ENCODE measurements at places on chromosomes 2 and 18. TPM values are rescaled to one million over a fixed set of nuclear protein-coding genes. Genes with fewer than 3 reads are reported as not detected.
A peak's percentile ranks its signal among the peaks of the same experiment; 100 is the strongest.

- DNase-seq = no peak
- H3K27ac ChIP-seq = no peak overlapping the region
- no peaks in the 10 kb centered on the region for H3K27me3 ChIP-seq
- H3K4me1 ChIP-seq = peaks cover 11% of the 10 kb centered on the region
These were observed 23.9 kb upstream of the FRZB start for GRCh38 chr2:182890305-182890704.

IL1F10 gene
- total RNA-seq = not detected

GRCh38 chr2:217650716-217651360, 352.0 kb downstream of the TNS1 start:
- H3K27me3 ChIP-seq = no peaks in the 10 kb centered on the region
- H3K27ac ChIP-seq = no peak overlapping the region
- no peaks in the 10 kb centered on the region for H3K4me1 ChIP-seq
- H3K36me3 ChIP-seq = no peaks in the 10 kb centered on the region
- DNase-seq = peak; percentile 40

PROKR1 gene
- total RNA-seq = 0.05 TPM

- H3K4me3 ChIP-seq = no peak overlapping the region
- no peaks in the 10 kb centered on the region for H3K36me3 ChIP-seq
- H3K27me3 ChIP-seq = no peaks in the 10 kb centered on the region
- H3K4me1 ChIP-seq = peaks cover 18% of the 10 kb centered on the region
These were observed 209.8 kb upstream of the GYPC start for GRCh38 chr2:126446106-126446695.

TEX44 gene
- total RNA-seq = not detected
